ENCODE measurements at places on chromosomes 1 and 21.

DNA sequence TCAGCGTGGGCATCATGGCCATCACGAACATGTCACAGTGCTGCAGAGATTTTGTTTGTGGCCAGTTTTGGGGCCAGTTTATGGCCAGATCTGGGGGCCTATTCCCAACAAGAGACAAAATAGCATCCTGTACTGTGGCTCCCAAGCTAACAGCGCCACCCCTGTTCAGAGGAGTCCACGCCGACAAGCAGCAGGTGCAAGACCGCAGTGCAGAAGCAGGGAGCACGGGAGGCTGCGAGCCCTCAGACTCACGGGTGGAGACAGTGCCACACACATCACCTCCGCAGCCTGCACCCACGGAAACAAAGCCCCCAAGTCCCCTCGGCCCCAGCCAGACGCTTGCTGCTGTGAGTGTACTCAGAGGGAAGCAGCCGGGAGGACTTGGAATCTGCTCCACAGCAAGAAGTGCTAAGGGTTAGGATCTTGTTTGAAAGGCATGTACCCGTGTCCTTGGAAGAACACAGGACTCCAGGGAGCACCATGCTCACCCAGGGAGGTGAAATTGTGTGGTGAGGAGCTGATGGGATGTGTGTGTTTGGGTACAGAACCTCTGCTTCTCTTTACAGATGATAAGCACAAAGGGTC lies 7.1 kb downstream of the TCP10L start:
- peak; percentile 19 for DNase-seq

DNA sequence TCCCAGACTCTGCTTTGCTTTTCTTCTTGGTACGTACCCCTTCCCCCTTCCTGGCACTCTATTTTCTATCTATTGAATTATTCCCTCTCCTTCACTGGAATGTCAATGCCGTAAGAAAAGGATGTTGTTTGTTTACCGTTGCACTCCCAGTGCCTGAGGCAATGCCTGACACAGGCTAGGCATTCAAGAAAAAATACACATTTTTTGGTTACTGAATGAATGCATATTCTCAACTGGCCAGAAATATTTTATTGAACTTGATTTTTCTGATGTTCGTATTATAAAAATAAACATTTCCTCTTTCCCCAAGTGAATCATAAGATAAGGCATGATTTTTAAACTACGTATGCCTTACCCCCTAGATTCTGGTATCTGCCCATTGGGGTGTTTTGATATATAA lies 41.2 kb downstream of the GNG12 start:
- DNase-seq: no peak

GRCh38 chr1:40711465-40712404 lies 20.2 kb downstream of the NFYC start:
- DNase-seq: peak; percentile 28

DNA sequence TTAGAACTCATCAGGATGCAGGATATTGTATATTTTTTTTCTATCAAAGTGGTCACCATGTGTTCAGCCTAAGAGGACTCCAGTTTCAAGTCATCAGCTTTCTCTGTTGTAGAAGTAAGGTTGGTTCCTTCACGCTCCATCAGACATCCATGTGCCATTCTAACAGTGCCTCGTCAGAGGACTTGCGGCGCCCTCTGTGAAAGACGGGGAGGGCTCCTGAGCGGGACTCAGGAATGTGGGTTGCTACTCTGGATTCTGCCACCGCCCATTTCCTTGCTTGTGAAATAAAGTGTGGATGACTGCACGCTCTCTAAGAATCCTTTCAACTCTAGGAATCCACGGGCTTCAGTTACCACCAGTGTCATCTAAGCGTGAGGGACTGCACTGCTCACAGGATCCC lies 593.5 kb downstream of the KIF26B start:
- DNase-seq: no peak

DNA sequence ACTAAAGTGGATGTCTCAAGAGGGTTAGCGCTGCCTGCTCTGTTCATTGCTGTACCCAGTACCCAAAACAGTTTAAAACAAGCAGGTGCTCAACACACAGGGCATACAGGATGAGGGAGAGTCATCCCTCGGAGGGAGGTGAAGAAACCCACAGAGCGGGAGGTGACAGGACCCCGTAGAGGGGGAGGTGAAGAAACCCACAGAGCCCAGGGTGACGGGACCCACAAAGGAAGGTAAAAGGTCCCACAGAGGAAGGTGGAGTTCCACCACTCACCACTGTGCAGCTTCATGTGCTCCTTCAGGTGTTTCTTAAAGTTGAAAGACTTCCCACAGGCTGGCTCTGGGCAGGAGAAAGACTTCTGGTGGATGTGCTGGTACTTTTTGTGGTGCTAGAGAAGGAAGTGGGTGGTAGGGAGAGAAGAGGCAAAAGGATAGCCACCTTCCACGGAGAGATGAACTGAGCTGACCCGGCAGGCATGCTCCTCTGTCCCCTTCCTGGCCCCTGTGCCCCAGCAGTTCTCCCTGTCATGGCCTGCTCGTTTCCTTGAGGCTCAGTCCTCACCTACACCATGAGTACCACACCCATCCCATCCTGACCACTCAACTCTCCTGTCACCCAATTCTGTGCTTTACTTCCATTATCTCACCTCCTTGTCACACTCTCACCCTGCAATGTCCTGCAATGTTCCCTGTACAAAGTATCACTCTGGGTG lies 5.1 kb downstream of the ZNF692 start:
- DNase-seq: no peak

DNA sequence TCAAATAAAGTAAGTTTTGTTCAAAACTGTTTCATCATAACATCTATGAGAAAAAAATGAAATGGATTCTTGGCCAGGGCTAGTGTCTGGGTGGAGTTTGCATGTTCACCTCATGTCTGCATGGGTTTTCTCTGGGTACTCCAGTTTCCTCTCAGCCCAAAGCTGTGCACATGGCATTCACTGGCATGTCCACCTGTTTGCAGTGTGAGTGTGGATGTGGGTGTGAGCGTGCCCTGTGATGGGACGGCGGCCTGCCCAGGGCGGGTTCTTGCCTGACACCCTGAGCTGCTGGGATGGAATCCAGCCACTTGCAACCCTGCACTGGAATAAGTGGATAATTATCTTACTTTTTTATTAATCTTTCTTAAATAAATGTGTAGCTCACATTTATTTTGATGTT lies 185.5 kb downstream of the RYR2 start:
- DNase-seq: no peak

GRCh38 chr1:63403386-63403785 lies 36.0 kb downstream of the ALG6 start:
- no peak for DNase-seq

DNA sequence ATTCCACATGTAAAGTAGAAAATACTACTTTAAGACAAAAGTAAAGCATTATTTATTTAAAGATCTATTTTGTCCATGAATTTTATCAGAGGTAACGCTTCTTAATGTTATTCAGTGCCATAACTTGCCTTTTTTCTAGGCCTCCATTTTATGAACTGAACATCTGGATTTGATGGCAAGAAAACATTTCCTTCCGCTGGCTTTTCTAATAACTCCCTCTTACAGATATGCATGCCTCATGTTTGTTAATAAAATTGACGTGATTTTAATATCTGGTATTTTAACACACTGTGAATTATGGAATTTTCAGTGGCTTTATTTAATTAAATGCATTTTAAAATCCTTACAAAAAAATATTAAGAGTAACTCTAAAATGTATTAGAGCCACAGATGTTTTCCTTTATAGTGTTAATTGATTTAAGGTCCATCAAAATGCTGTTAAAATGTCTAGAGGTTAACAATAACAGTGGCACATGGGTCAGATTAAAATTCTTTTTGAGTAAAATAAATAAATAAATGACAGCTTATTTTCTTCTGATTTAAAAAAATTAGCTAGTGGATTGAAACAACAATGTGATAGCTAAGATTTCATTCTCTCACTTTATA lies 15.1 kb downstream of the PTPRC start:
- no peak for DNase-seq

- no peak for DNase-seq
Observed at GRCh38 chr1:48048980-48049379, 51.8 kb upstream of the TRABD2B start.

DNA sequence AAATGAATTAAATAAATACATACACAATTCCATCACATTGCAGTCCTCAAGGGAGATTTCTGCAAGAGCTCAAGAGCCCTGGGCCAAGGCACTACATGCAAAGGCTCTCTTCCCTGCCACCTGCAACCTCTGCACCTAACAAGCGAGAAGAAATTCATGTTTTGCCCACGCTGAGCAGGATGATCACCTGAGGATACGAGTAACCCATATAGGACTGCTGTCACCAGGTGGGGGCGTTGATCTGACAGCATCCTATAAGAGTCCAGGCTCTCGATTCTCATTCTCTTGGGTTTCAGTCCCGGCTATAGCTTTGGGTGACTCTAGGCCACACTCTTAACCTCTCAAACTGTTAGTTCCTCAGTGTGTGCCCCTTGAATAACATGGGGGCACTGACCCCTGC lies 18.7 kb upstream of the SPOCD1 start:
- no peak for DNase-seq

GRCh38 chr1:41936107-41936506 lies 17.4 kb upstream of the HIVEP3 start:
- DNase-seq: peak; percentile 63

GRCh38 chr1:117127795-117128194 lies 6.2 kb upstream of the TRIM45 start:
- no peak for DNase-seq

DNA sequence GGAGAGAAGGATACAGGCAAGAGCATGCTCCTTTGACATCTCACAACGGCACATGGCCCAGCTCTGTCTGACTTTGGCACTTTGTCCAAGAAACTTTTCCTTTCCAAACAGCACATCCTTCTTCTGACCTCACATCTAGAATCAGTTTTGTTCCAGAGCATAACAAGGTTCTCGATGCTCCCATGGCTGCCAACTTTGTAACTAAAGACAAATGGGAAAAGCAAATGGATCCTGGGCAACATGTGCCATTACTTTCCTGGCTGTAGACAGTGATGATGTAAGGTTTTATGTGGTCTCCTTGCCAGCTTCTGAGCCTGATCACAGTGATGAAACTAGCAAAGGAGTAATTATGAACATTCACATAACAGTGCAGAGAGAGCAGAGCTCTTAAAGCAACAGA lies 171.8 kb upstream of the C1orf87 start:
- no peak for DNase-seq

GRCh38 chr1:67960766-67961165 lies 89.7 kb downstream of the DIRAS3 start:
- no peak for DNase-seq
